ENCODE measurements at places on chromosomes 6 and 20. TPM values are rescaled to one million over a fixed set of nuclear protein-coding genes. Genes with fewer than 3 reads are reported as not detected.
A peak's percentile ranks its signal among the peaks of the same experiment; 100 is the strongest.

The COL9A3 gene
- total RNA-seq: 29.9 TPM

- H3K4me3 ChIP-seq: no peak overlapping the region
- H3K36me3 ChIP-seq: no peaks in the 10 kb centered on the region
- no peak overlapping the region for H3K27ac ChIP-seq
- no peaks in the 10 kb centered on the region for H3K27me3 ChIP-seq
Measured at GRCh38 chr6:72245565-72245964, 359.2 kb downstream of the RIMS1 start.

DNA sequence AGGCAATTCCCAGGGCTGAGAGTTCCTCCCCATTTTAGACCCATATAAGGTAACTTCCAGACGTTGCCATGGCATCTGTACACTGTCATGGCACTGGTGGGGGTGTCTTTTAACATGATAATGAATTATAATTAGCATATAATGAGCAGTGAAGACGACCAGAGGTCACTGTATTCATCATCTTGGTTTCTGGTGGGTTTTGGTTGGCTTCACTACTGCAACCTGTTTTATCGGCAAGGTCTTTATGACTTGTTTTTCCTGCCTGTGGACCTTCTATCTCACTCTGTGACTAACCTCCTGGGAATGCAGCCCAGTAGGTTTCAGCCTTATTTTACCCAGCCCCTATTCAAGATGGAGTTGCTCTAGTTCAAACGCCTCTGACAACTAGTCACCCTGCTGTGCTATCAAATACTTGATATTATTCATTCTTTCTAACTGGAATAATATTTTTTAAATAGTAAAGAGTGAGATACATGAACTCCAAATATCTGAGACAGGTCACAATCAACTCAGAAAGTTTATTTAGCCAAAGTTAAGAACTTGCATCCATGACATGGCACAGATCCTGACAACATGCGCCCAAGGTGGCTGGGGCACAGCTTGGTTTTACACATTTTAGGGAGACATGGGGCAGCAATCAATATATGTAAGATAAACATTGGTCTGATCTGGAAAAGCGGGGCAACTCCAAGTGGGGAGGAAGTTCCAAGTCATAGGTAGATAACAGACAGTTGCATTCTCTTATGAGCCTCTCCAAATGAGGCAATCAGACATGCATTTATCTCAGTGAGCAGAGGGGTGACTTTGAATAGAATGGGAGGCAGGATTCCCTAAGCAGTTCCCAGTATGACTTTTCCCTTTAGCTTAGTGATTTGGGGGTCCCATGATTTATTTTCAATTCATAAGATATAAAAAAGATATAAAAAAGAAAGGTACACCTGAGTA is 1.2 kb upstream of the UFL1 start:
- ATAC-seq: no peak
- peak overlapping the region; percentile 88 for H3K27ac ChIP-seq
- peaks cover 7% of the 10 kb centered on the region for H3K36me3 ChIP-seq
- no peaks in the 10 kb centered on the region for H3K4me1 ChIP-seq

The MCM3 gene
- 53.3 TPM for total RNA-seq

DNA sequence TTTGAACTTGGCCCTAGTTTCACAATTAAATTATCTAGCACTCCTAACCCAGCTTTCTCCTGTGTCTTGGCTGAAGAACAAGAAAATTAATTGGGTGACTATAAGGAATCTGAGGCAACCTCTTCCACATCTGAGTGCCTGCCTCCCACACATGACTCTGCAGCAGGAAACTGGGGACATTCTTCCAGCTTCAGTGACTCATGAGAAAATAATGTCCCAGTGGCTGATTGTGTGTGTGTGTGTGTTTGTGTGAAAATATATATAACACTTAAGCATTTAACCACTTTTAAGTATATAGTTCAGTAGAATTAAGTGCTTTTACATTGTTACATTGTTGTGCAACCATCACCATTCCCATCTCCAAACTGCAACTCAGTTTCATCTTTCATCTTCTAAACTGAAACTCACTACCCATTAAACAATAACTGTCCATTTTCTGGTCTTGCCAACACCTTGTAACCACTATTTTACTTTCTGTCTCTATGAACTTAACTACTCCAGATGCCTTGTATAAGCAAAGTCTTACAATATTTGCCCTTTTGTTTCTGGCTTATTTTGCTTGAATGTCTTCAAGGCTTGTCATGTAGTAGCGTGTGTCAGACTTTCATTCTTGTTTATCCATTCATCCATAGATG is 8.7 kb downstream of the TRIM38 start:
- peaks cover 3% of the 10 kb centered on the region for H3K4me1 ChIP-seq
- H3K27ac ChIP-seq: peak overlapping the region; percentile 32
- ATAC-seq: peak; percentile 80

- H3K27ac ChIP-seq: no peak overlapping the region
- ATAC-seq: no peak
- no peaks in the 10 kb centered on the region for H3K4me1 ChIP-seq
- H3K36me3 ChIP-seq: no peaks in the 10 kb centered on the region
Measured at GRCh38 chr6:2054516-2055067, 190.8 kb downstream of the GMDS start.

GRCh38 chr6:127641905-127642304 is 64.9 kb downstream of the C6orf58 start:
- no peak for ATAC-seq
- no peak overlapping the region for H3K27ac ChIP-seq
- H3K27me3 ChIP-seq: peaks cover 6% of the 10 kb centered on the region
- H3K36me3 ChIP-seq: no peaks in the 10 kb centered on the region

GRCh38 chr6:91812596-91813274 is 1225.9 kb upstream of the MAP3K7 start:
- H3K4me3 ChIP-seq: no peak overlapping the region
- no peak overlapping the region for H3K27ac ChIP-seq
- H3K36me3 ChIP-seq: no peaks in the 10 kb centered on the region

DNA sequence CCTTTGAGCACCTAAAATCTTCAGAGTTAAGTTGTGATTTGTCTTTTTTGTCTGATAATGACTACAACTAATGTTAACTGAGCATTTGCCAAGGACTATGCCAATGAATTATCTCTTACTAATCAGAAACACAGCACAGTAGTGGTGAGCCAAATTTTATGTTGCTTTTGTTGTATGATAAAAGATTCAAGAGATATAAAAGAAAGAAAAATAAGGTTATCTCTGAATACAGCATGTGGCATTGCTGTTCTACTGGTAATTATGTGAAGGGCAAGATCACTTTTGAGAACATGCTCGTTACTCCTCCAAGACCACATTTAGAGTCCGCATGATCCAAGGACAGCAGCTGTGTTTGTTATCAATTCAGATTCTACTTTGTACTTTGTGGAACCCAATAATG is 133.4 kb upstream of the MYLIP start:
- H3K4me1 ChIP-seq: no peaks in the 10 kb centered on the region
- no peaks in the 10 kb centered on the region for H3K27me3 ChIP-seq
- no peak overlapping the region for H3K4me3 ChIP-seq

The ADGB gene
- not detected for total RNA-seq

The PDYN gene
- total RNA-seq: not detected

The B3GAT2 gene
- total RNA-seq: 0.16 TPM

GRCh38 chr20:35773154-35773751 is 1.4 kb downstream of the PHF20 start:
- no peak overlapping the region for H3K4me3 ChIP-seq
- H3K4me1 ChIP-seq: peaks cover 40% of the 10 kb centered on the region
- ATAC-seq: no peak
- no peaks in the 10 kb centered on the region for H3K27me3 ChIP-seq

The HRH3 gene
- total RNA-seq: not detected

The PRDM13 gene
- total RNA-seq: not detected

DNA sequence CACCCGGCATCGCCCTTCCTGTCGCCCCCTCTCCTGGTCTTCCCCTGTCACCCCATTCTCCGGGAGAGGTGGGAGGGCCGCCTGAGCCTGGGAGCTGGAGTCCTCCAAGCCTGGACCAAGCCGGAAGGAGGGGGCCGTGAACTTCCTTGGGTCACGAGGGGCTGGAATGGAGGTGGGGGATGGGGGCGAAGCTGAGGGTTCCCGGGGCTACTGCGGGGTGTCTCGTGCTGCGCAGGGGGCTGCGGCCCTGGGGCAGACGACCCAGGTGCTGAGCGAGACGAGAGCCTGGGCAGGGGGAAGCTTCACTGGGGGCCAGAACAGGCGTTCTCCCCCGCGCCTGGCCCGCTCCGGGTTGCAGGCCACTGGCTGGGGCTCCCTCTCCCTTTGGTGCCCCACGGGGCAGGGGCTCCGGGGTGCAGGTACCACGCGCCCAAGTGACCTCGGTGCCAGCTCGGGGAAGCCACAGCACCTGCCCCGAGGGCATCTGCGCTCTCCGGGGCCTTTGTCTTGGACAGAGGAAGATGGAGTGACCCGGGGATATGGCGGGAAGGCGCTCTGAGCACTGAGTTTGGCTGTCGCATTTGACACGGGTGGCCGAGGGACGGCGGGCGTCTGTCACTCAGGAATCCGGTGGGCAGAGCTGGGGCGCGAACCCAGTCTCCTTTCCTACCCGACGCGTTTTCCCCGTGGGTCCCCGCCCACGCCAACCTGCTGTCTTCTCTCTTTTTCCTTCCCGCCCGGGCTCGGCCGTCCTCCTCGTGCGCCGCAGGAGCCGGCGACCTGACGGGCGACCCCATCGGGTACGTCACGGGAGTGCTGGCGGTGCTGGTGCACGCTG is 1.2 kb downstream of the SLC35D3 start:
- H3K27me3 ChIP-seq: peaks cover 59% of the 10 kb centered on the region
- peaks cover 34% of the 10 kb centered on the region for H3K4me1 ChIP-seq
- H3K36me3 ChIP-seq: no peaks in the 10 kb centered on the region
- peak overlapping the region; percentile 56 for H3K4me3 ChIP-seq
- H3K27ac ChIP-seq: no peak overlapping the region
- no peak for ATAC-seq

DNA sequence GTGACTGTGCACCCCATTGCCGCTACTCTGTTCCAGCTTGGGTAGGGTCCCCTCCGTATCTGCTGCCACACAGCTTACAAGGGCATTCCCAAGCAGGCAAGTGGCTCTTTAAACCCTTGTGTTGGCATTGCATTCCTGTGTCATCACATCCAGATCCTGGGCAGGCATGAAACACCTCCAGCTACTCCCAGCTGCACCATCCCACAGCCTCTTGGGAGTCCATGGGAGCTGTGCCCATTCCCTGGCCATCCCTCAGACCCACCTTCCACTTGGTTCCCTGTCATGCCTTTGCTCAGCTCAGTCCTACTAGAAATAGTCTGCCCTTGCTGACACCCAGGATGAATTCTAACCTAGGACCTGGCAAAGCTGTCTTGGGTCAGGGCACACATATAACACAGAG is 87.7 kb downstream of the PSMG4 start:
- no peaks in the 10 kb centered on the region for H3K36me3 ChIP-seq
- peaks cover 4% of the 10 kb centered on the region for H3K4me1 ChIP-seq
- ATAC-seq: no peak
- H3K27me3 ChIP-seq: no peaks in the 10 kb centered on the region
- H3K4me3 ChIP-seq: no peak overlapping the region
- H3K27ac ChIP-seq: no peak overlapping the region

DNA sequence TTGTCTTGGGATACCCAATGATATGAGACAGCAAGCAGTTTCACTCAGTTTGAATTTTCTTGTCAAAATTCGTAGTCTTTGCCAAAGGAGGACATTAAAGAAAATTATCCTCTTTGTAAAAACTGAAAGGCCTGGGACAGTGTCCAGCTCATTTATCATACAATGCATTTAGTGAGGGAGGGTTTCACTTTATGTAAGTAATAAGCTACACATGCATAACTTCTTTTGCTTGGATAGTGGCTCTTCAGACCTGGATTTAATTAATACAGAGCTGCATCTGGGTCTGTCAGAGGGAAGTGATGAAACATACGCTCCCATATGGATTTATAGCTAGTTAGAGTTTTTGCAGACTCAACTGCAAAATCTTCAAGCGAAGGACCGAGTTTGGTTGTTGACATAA is 175.6 kb downstream of the PHACTR1 start:
- peaks cover 14% of the 10 kb centered on the region for H3K27me3 ChIP-seq
- no peaks in the 10 kb centered on the region for H3K4me1 ChIP-seq
- ATAC-seq: no peak
- no peaks in the 10 kb centered on the region for H3K36me3 ChIP-seq
- no peak overlapping the region for H3K27ac ChIP-seq

The MYBL2 gene
- not detected for total RNA-seq

The CASS4 gene
- total RNA-seq: 9.0 TPM

GRCh38 chr20:23435626-23436539 is 3.6 kb upstream of the CSTL1 start:
- no peaks in the 10 kb centered on the region for H3K4me1 ChIP-seq
- H3K27ac ChIP-seq: no peak overlapping the region
- no peaks in the 10 kb centered on the region for H3K27me3 ChIP-seq
- no peak overlapping the region for H3K4me3 ChIP-seq
- ATAC-seq: no peak

The BHLHE23 gene
- total RNA-seq: not detected

The PI3 gene
- 33.7 TPM for total RNA-seq

DNA sequence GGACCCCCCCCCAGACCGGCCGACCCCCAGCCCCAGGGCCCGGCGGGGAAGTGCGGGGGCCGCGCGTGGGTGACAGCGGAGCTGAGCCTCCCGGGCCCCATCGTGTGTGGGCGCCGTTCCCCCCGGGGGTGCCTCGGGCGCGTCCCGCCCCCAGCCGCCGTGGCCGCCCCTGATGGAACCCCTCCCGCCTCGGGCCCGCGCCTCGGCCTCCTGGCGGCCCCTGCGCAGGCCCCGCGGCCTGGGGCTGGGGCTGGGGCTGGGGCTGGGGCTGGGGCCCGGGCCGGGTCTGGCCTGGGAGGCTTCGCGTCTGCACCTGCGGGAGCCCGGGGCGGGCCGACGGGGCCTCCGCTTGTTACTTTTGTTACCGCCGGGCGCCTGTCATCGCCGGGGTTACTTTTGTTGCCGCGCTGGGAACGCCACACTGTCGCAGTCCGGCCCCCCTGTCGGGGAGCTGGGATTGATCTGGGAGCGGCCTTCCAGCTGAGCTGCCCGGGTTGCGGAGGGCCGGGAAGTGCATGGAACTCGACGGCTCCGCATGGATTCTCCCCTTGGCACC is 598 bp downstream of the OGFR start:
- H3K36me3 ChIP-seq: no peaks in the 10 kb centered on the region
- no peaks in the 10 kb centered on the region for H3K4me1 ChIP-seq
- H3K4me3 ChIP-seq: peak overlapping the region; percentile 66

DNA sequence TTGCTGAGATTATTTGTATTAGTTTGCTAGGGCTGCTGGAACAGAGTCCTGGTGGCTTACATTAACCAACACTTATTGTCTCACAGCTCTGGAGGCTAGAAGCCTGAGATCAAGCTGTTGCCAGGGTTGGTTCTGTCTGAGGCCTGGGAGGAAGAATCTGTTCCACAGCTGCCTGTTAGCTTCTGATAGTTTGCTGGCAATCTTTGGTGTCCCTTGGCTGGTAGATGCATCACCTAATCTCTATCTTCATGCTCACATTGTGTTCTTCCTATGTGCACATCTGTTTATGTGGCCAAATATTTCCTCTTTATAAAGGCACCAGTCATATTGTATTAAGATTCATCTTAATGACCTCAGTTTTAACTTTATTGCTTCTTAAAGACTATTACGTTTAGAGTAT is 19.5 kb downstream of the SF3B5 start:
- H3K36me3 ChIP-seq: no peaks in the 10 kb centered on the region
- no peak for ATAC-seq
- H3K4me1 ChIP-seq: no peaks in the 10 kb centered on the region
- H3K27ac ChIP-seq: no peak overlapping the region
- no peak overlapping the region for H3K4me3 ChIP-seq

GRCh38 chr6:155778336-155778735 is 322.7 kb upstream of the NOX3 start:
- ATAC-seq: no peak
- no peaks in the 10 kb centered on the region for H3K27me3 ChIP-seq
- no peak overlapping the region for H3K27ac ChIP-seq
- no peak overlapping the region for H3K4me3 ChIP-seq
- H3K36me3 ChIP-seq: no peaks in the 10 kb centered on the region

All from gastroesophageal sphincter (tissue), 4 donors.